ENCODE measurements at places on chromosomes 13 and 19.

GRCh38 chr19:30807278-30807677 lies 435.1 kb downstream of the ZNF536 start:
- DNase-seq = no peak

DNA sequence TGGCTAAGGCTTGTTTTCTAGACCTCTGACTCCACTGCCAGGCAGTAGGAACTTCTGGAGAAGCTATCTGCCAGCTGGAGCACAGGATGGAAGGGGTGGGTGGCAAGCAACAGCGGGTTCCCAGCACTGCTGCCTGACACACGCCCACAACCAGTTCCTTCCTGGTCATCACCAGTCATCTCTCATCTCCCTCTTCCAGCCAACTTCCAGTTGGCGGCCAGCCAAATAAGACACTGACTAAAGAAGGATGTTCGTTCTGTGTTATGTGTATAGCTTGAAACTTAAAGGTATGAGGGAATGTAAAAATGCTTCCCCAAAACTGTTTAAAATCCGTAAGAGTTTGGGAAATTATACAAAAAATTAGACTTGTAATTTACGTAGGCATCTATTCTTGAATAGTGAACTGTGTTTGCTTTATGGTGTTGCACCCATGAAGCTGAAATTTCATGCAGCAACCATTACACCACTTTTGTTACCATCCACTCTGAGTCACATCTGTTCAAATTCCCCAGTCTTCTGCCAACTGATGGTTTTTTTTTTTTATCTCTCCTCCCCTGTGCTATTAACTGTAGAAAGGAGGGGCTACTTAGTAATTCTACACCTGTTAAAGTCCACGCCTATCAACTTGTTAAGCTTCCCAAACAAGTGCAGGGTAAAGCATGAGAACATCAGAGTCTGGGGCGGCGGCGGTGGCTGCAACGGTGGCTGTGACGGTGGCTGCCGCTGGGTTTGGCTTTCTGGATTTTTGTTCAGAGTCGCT lies 86.2 kb upstream of the FRY start:
- peak; percentile 75 for DNase-seq

DNA sequence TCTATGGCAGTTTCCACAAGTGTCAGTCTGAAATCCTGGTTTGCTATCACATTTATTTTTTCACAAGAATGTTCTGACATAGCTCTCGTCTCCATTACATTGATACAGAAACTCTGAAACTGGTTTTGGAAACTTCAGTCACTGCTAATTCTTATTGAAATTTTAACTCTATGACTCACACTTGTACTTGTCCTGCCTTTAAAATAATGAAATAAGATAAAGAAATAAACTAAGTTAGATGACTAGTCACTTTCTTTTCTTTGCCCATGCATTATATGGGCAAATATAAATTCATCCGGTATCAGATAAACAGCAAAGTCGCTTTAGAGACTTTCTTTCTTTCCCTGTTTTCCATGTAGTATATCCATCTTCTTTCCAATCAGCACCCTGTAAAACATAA lies 257.5 kb downstream of the PCDH9 start:
- no peak for DNase-seq

- peak; percentile 57 for DNase-seq
These were observed at the start of gene ZNF649 for GRCh38 chr19:51904331-51905165. Gene ZNF649, minus strand, starts transcription at chr19:51905017. Its CDS starts 4,910 bp downstream, at chr19:51900107.

GRCh38 chr13:112802802-112803195 lies 113.0 kb downstream of the ATP11A start:
- DNase-seq = no peak

- DNase-seq = no peak
These were observed 292.2 kb downstream of the MZT1 start for GRCh38 chr13:72435251-72435650.
